ENCODE measurements at places on chromosomes 1 and 21.

GRCh38 chr1:156050376-156050775, 3.2 kb downstream of the UBQLN4 start:
- no peak for DNase-seq

GRCh38 chr21:42570362-42570761, 56.7 kb downstream of the SLC37A1 start:
- DNase-seq: no peak

- no peak for DNase-seq
Measured at GRCh38 chr21:23127973-23128372, 2129.8 kb downstream of the NCAM2 start.

GRCh38 chr1:195019385-195019784, 1588.9 kb downstream of the KCNT2 start:
- no peak for DNase-seq

- DNase-seq: no peak
Measured at GRCh38 chr21:45313015-45313414, 25.3 kb upstream of the POFUT2 start.

- DNase-seq: no peak
Measured at GRCh38 chr1:33863779-33864178, at the start of gene HMGB4. Gene HMGB4, plus strand, starts transcription at chr1:33864079. Its CDS starts 113 bp downstream, at chr1:33864192.

GRCh38 chr21:15749082-15749860, 19.5 kb downstream of the USP25 start:
- no peak for DNase-seq

DNA sequence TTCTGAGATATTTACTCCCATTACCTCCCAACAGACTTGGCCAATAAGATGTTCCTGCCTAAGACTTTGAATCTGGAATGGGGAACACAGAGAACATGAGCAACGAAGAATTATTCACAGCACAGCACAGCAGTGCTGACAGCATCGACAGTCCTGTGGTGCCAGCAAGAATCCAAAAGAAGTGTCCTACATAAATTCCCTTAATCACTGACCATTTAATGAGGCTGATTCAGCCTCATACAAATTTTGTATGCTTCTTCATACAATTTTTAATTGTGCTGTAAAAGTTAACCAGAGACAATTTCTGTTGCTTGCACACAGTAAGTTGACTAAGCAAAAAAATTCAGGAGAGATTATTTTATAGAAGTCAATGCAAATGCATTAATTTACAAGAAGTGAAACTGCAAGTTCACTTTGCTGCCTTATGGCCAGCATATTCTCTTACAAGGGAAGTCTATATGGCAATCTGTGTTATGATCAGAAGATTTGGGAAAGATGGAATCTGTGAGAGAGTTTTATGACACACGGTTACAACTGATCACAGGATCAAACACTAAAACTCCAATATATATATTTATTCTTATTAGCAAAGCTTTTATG, 855.9 kb downstream of the LTN1 start:
- no peak for DNase-seq

GRCh38 chr1:246471688-246472087, 35.4 kb downstream of the SMYD3 start:
- no peak for DNase-seq

DNA sequence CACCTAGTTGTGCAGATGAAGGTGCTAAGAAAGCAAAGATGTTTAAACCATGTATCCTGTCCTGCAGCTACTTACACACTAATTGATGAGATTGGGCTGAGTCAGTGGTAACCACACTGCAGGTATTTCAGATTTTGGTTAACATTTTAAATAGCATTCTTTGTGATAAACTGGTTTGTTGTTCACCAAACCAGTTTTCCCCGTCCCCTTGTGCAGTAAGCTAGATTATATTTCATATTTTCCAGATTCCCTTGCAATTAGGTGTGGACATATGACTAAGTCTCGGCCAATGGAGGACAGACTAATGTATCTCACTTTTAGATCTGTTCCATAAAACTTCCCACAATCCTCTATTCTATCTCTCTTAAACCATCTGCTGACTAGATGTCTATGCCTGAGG, 320.4 kb downstream of the RWDD3 start:
- DNase-seq: no peak

GRCh38 chr1:161953256-161953920, 70.3 kb downstream of the OLFML2B start:
- no peak for DNase-seq

DNA sequence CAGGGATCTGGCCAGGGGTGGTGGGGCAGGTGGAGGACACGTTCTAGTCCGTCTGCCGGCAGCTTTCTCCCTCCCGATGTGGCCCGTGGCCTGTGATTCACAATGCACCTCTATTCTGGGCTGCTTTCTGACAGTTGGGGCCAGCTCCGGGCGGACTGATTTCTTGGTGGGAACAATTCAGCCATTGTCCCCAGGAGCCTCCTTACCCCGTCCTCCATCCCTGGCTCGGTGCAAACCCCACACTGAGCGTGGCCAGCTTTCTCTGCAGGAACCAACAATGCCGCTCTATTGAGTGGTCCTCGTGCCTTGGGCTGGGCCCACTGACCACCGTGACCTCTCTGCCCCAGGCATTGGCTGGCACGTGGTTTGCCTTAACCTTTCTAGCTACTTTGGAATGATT, 29.7 kb downstream of the PADI2 start:
- no peak for DNase-seq

DNA sequence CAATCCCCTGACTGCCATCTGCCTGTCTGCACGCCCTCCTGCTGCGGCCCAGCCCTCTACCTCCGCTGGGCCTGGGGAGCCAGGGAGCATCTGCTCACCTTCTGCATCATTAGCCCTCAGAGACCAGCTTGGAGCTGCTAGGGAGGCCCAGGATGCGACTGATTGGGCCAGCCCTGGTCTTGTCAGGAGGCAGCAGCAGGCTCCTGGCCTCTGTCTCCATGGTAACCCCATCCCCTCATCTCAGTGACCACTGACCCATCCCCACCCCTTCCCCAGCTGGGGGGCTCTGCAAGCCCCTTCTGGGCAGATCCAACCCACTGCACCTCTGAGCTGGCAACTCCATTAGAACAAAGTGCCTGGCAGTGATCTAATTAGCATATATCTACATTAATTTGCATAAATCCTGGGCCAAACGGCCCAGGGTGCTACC, 37.7 kb downstream of the NKAIN1 start:
- no peak for DNase-seq

DNA sequence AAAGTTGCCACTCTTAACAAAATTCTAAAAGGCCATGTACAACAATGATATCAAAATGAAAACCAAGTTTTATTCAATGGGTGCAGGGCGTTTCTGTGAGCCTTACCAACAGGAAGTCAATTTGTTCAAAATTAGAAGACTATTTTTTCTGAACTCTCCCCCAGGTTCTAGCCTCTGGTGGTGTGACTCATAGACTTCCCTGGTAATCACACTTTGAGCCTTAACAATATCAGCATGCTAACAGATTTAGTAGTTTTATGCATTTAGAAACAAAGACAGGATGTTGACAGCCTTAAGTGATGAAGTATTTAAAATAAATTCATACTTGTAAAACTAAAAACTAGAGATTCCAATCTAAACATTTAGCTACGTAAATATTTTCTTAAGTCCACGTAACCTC, 88.4 kb downstream of the LRRC8C start:
- no peak for DNase-seq

DNA sequence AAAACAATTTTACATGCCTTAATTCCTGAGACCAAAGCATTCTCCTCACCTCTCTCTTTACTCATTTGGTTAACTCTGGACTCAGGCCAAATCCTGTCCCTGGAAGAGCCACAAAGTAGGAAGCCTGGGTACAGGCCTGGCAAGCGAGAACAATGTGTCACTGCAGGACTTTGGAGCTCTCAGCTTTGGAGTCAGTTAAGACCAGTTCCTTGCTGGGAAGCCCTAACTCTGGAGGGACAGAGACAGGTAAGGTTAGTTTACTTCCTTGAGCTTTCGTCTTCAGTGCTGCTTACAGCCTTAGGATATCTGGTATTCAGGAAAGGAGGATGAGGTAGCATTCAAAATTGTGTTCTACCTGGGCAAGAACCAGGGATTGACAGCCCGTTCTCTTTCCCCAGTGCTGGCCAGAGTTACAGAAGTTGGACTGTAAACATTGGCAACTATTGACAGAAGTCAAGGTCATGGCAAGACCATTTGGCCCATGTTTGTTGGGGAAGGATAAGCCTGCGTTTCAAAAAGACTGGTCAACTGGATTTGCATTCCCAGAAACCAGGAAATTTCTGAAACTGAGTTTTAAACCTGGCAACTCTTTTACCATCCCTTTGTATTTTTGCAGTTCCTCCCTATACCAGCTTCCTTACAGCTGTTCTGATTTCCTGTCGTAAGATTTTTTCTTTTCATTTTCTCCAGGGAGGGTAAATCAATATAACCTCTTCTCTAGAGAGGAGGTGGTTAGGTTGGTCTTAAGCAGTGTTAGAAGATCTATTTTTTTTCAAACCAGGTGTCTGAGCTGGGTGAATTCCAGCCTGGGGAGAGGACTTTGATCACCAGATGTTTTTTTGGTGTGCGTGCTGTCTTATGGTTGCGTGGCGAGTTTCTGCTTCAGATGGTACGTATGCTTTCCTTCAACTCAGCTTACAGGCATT, at the start of gene C4BPB:
TSS of gene C4BPB (plus strand) at position 160 of the 926 bp plus-strand sequence. CDS start at position 832, 672 bp downstream.
- no peak for DNase-seq

DNA sequence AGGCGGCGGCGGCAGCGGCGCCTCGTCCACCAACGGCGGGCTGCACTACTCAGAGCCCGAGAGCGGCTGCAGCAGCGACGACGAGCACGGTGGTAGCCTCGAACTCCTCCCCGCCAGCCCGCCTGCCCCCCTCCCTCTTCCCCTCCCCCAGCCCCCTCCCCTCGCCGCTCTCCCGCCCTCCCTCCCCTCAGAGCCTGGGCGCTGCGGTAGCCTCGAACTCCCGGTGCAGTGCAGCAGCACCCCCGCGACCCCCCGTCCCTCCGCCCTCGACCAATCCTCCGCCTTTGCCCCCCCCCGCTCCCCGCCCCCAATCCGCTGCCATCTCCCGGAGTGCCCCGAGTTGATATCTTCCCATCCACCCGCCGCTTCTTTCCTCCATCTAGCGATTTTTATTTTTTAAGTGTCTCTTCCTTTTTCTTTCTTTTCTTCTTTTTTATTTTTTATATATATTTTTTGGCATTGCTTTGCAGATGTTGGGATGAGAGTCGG, 516 bp downstream of the RCOR3 start:
- peak; percentile 33 for DNase-seq

- DNase-seq: no peak
Measured at GRCh38 chr1:66696771-66697170, 55.5 kb upstream of the DYNLT5 start.

- no peak for DNase-seq
Measured at GRCh38 chr1:206508130-206508889, 979 bp downstream of the RASSF5 start.

- DNase-seq: no peak
Measured at GRCh38 chr1:27931759-27932158, 3.0 kb upstream of the SMPDL3B start.

DNA sequence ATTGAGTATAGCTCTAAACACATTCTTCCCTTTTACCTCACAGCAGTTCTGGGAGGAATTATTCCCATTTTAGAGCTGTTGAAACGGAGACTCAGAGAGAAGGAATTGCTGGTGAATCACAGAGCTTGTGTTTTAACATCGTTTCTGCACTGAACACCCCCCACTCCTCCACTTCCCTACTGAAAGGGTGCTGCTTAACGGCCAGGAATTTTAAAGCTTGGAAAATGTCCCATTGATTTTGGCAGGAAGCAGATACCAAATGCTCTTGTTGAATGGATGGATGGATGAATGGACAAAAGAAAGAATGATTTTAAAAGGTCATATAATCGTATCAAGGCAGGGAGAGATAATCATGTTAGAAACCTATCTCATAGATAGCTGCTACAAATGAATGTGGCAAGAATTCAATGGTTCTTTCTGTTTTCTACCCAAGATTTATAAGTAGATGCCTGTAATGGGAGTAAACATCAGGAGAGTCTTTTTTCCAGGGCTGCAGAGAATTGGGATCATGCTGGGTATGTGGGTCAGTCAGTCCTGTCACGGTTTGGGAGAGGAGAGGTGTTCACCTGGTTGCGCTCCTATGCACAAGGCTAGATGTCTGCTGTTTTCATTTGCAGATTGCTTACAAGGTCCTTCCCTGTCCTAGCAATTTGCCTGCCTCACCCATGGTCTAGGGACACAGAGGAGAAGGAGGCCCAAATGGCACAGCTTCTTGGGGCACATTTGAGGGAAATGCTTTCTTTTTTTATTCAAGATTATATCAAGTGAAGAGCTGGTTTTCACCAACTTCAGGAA, 19.0 kb downstream of the FAM163A start:
- DNase-seq: no peak

DNA sequence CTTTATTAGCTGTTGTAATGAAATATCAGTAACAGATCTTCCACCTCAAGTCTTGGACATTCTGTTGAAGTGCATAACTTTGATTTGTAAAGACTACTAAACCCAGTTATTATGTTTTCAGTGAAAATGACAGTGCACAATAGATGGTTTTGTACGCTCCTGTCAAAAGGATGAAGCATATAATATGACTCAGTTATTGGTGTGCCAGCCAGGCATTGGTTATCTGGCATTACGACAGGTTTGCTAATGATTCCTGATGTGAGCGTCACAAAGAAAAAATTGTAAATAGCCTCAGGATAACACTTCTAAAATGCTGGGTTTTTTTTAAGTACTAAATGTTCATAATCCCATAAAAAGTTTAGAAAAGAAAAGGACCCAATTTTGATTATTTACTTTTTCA, 147.9 kb downstream of the MAGI3 start:
- no peak for DNase-seq
